Metanephros (tissue), 2 donors: ENCODE measurements at places on chromosomes 11 and 22. TPM values are rescaled to one million over a fixed set of nuclear protein-coding genes. Genes with fewer than 3 reads are reported as not detected.

The HEPHL1 gene
- total RNA-seq, result not detected

The MUC6 gene
- 5.0 TPM for total RNA-seq

The PI4KA gene
- total RNA-seq, result 76.4 TPM

The BAIAP2L2 gene
- total RNA-seq, result 4.5 TPM

The OR51E2 gene
- total RNA-seq, result 0.23 TPM

The CTSF gene
- total RNA-seq, result 79.2 TPM

The CDC42EP2 gene
- total RNA-seq, result 15.7 TPM

The OR52E8 gene
- total RNA-seq, result not detected

The RIMBP3C gene
- total RNA-seq, result 0.82 TPM

The SYNGR1 gene
- 41.5 TPM for total RNA-seq

The HSD17B12 gene
- 89.0 TPM for total RNA-seq

The FAM180B gene
- total RNA-seq, result 0.70 TPM

The SCGB1C1 gene
- not detected for total RNA-seq

The C11orf21 gene
- total RNA-seq, result 3.2 TPM

The PDGFB gene
- 15.8 TPM for total RNA-seq

The MAPK8IP2 gene
- 1.8 TPM for total RNA-seq

The MRGPRF gene
- total RNA-seq, result 26.7 TPM

The ANO5 gene
- 13.9 TPM for total RNA-seq

The MMP8 gene
- 2.8 TPM for total RNA-seq

The OR4C5 gene
- total RNA-seq, result not detected

The VSIG10L2 gene
- total RNA-seq, result 0.23 TPM

The OR4A47 gene
- not detected for total RNA-seq

The MS4A12 gene
- not detected for total RNA-seq

The AP1B1 gene
- 57.2 TPM for total RNA-seq

The OR10A2 gene
- total RNA-seq, result not detected

The KCNJ4 gene
- total RNA-seq, result 0.41 TPM

The TECTA gene
- 1.5 TPM for total RNA-seq

The GAL3ST1 gene
- total RNA-seq, result 27.3 TPM
